AG04450 (cell line): ENCODE measurements at places on chromosomes 1 and 21.

DNA sequence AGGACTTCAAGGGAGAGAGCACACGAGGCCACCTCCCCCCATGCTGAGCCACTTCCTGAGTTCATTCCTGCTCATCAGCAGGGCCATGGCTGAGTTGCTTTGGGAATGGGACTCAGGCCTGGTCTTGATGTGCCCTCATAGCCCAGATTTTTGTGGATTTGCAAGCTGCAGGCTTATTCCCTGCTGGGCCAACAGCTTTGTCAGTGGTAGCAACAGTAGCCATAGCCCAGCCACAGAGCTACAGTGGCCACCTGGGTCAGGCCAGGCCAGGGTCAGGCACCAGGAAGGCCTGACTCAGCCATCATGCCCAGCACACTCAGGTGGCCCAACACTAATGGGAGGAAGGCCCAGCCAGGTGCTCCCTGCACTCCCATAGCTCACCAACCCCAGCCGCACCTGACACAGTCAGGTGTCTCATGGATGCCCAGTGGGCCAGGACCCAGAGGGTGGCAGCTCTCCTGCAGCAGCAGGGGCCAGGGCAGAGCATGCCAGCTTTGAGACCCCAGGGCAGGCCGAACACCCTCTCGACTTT lies 33.5 kb downstream of the EPHA2 start:
- no peak for DNase-seq

- DNase-seq, result no peak
Measured at GRCh38 chr1:110561596-110561995, 42.6 kb upstream of the KCNA10 start.

- no peak for DNase-seq
Measured at GRCh38 chr1:217369996-217370551, 260.8 kb downstream of the GPATCH2 start.

- no peak for DNase-seq
Measured at GRCh38 chr1:160810486-160810885, 14.5 kb downstream of the LY9 start.

DNA sequence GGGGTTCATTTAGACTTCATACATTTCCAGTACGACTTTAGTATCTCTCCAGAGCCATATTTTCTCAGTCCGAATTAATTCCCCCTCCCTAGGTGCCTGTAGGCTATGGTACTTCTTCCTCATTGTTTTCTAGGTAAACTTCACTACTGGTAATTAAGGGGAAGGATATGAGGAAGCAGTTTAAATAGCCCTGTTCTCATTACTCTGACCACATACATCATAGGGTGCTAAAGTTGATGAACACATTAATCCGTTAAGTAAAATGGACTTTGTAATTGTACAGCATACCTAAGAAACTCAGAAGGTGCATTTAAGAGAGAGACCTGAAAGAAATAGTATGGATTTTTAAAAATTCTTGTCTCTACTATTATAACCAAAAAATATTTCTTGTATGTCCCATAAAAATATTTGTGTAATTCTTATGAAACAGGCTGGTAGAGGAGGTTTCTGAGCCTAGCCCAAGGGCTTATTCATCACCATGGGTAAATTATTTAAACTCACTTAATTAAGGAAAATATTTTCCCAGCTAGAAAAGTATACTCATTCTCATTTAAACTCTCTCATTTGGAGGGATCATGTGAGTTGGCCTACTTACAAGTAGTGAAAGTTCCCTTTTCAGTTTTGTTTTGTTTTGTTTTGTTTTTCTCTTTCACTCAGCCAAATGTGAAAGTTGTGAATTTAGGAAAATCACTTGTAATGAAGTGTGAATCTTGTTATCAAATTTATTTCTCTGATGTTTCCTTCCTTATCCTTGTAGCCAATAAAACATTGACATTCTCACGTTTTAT lies 2.0 kb downstream of the PRMT6 start:
- no peak for DNase-seq

DNA sequence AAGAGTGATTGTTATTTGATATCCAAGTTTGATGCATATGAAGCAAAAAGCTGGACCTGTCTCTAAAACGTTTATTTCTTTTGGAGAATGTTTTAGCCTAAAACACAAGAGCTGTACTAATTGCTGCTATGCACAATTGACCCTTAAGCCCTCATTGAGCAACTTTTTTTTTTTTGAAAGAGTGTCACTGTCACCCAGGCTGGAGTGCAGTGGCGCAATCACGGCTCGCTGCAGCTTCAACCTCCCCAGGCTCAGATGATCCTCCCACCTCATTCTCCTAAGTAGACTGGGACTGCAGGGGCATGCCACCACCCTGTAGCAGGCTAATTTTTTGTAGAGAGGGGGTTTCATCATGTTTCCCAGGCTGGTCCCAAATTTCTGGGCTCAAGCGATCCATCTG lies 129.1 kb downstream of the PIK3R3 start:
- DNase-seq, result no peak

GRCh38 chr21:46457801-46458314 lies 833 bp upstream of the DIP2A start:
- DNase-seq, result peak; percentile 7

GRCh38 chr1:151960780-151961513 lies 32.7 kb downstream of the S100A10 start:
- DNase-seq, result no peak

GRCh38 chr1:80535466-80535865 lies 1265.3 kb upstream of the ADGRL2 start:
- no peak for DNase-seq

DNA sequence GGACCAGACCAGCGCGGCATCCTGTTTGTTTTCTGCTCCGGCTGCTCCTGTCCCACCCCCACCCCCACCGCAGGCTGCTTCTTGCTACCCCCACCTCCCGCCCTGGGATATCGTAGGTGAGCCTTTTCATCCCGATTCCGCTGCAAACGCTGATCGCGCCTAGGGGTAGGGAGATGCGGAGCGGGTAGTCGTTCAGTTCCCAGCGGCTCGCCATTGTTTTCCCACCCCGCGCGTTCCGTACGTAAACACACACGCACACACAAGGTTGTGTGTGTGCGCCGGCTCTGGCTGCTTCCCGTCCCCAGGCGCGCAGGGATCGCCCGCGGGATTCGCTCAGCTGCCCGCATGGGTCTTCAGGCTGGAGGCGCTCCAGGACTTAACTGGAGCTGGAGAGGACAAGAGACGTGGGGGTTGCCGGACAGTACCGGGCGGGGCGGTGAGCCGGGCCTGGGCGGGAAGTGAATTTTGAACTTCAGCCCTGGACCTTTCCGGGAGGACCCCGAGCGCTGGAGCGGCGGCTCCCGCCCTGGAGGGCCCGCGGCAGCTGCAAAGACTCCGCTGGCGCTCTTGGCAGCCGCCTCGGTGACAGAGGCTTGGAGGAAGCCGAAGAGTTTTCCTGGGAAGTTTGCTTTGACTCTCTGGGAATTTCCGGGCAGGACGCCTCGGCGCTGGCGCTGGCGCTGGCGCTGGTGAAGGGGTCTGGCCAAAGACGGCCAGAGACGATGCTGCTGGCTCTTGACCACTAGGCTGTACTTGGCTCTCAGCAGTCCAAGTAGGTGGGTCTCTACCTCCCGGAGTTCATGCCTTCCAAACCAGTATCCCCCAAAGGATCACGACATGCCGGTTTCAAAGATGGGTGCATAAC lies 1.6 kb downstream of the SOX13 start:
- DNase-seq, result no peak

DNA sequence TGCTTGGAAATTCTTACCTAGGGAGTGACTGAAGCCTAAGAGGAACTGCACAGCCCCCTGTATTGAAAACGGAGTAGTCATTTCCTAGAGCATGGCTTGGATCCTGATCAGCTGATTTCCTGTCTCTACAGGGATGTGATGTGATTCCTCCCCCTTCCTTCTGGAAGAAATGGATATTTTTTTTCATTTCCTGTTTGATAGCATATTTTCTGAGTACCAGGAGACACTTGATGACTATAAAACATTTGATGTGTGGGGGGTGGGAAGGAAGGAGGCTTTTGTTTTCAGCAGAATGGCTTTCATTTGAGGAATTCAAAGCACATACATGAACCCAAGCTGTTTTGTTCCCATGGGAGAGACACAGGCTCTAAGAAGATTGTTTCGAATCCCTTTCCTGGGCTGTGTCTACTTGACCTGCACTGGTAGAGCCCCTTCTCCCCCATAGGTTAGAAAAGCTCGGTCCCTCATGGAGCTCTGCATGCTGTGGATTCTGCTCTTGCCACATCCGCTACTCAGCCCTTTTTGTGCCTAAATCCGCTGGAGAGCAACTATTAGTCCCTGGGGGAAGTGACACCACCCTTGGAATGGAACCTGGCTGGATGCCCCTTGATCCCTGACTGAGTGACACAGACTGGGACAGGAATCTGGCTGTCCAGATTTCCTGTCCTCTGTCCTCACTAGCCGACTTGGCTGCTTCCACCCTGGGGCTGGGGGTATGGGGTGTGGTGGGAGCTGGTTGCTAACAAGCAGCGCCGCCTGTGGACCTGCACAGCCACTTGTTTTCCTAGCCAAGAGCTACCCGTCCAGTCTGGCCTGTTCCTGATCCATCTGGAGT lies 71.8 kb upstream of the MACF1 start:
- no peak for DNase-seq

GRCh38 chr1:246893191-246893939 lies 38.4 kb downstream of the AHCTF1 start:
- DNase-seq, result no peak

DNA sequence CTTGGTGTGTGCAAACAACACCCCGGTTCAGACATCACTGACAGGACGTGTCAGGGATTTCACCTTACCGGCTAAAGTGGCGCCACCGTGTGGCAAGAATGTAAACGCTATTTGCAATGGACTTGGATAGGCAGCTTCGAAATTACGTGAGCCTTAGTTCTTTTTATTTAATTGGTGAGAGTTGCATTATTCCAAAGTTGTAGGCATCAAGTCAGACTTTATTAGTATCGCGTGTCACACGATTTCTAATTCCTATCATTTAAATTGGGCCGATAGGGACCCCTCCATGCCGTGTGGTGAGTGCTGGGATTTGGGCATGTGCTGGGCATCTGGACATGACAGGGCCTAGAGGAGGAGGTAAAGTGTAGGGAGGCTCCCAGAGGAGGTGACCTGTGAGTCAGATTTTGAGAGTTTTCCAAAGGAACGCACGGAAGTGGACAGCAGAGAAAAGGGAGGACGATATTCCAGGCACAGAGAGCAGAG lies 14.5 kb upstream of the CPT2 start:
- DNase-seq, result no peak

DNA sequence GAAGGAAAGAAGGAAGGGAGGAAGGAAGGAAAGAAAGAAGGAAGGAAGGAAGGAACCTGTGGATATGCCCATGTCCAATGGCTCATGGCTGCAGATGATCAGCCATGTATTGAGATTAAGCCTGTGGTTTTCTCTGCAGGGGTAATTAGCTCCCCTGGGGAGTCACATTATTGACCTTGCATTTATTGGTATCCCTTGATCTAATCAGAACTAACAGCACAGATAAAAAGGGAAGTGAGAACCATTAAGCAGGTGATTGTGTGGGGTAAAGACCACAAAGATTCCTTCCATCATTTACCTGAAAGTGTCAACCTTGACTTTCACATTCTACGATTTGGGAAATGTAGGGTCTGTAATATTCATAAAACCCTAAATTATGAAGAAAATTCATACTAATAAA lies 390.7 kb downstream of the BRINP2 start:
- DNase-seq, result no peak

DNA sequence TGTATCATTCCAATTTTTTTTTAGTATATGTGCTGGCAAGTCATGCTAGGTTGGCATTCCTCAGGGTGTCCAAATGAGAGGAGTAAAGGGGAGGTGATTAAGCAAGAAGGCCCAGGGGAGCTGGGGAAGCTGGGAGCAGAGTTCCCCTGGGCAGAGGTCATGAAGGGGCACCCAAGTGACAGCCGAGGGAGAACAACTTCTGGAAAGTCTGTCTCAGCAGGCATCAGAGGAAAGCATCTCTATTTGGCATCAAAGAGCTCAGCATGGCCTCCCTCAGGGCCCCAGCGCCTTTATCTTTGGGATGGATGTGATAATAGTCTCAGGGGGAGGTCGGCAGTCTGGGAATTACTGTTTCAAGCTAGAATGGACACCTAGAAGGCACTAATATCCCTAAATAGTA lies 5.0 kb upstream of the ENO1 start:
- DNase-seq, result no peak

GRCh38 chr1:94611681-94612475 lies 70.3 kb upstream of the F3 start:
- no peak for DNase-seq

GRCh38 chr1:169091480-169091941 lies 15.0 kb upstream of the ATP1B1 start:
- DNase-seq, result no peak

- no peak for DNase-seq
Measured at GRCh38 chr1:14415396-14415795, 183.1 kb upstream of the KAZN start.

DNA sequence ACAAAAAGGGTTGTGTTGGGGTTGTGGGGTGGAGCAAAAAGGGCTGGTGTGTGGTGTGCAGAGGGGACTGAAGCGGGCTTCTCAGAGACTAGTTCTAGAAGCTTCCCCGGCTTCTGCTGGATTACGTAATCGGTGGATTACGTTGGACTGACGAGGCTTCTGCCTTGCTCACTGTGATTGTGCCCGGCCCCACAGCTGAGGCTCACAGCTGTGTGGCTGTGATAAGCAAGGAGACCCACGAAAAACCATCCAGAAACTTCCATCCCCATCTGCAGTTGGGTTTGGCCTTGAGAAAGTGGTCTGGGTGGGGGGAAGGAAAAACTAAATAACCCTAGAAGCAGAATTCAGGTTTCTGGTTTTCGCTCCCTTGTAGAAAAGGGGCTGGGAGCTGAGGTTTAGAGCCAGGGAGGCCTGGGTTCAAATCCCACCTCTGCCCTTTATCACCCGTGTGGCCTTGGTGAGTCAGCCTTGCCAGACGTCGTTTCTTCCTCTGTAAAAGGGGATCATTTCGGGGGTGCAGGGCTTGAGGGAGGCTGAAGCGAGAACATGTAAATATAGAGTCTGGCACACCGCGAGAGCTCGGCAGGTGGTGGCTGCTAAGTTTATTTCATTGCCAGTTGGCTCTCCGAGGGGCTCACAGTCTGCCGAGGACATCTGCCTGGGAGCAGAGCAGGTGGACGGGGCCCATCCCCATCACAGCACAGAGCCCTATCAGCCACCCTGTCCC lies 30.4 kb upstream of the DISP3 start:
- no peak for DNase-seq

GRCh38 chr1:7150724-7151280 lies 365.5 kb downstream of the CAMTA1 start:
- no peak for DNase-seq

- peak; percentile 7 for DNase-seq
Measured at GRCh38 chr1:46087891-46088290, 44.5 kb downstream of the PIK3R3 start.

- DNase-seq, result no peak
Measured at GRCh38 chr21:21396424-21396823, 398.2 kb downstream of the NCAM2 start.
